Type B pancreatic cell (in vitro differentiated cells): ENCODE measurements at places on chromosomes 4 and X.

- H3K4me1 ChIP-seq, result no peaks in the 10 kb centered on the region
- DNase-seq, result no peak
- no peaks in the 10 kb centered on the region for H3K27me3 ChIP-seq
- no peak overlapping the region for H3K27ac ChIP-seq
These were observed 8.2 kb upstream of the YIPF6 start for GRCh38 chrX:68490644-68491043.

- H3K4me3 ChIP-seq, result no peak overlapping the region
- no peaks in the 10 kb centered on the region for H3K4me1 ChIP-seq
- no peak overlapping the region for H3K27ac ChIP-seq
- no peaks in the 10 kb centered on the region for H3K36me3 ChIP-seq
These were observed 332.6 kb downstream of the DTHD1 start for GRCh38 chr4:36614011-36614410.

DNA sequence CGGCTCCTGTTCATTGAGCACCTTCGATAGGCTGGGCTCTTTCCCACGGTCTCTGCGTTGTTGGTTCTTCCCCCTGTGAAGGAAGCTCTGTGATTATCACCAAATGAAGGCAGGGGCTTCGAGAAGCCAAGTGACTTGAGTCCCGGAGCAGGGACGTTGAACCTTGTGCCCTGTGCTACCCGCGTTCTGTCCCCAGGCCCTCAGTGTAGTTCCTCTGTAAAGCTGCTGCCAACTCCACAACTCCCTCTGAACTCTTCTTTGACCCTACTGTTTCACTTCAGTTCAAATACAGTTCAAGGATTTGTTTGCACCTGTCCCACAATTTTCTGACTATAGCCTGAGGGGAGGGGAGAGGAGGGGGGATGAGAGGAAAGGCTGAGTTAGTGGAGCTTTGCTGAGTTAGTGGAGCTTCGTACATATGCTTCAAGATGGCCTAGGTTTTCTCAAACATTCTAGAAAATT lies 635 bp upstream of the PHF8 start:
- H3K27ac ChIP-seq, result peak overlapping the region; percentile 99
- no peak for DNase-seq
- H3K4me3 ChIP-seq, result peak overlapping the region; percentile 97
- H3K27me3 ChIP-seq, result no peaks in the 10 kb centered on the region
- H3K36me3 ChIP-seq, result no peaks in the 10 kb centered on the region
- H3K4me1 ChIP-seq, result peaks cover 10% of the 10 kb centered on the region

DNA sequence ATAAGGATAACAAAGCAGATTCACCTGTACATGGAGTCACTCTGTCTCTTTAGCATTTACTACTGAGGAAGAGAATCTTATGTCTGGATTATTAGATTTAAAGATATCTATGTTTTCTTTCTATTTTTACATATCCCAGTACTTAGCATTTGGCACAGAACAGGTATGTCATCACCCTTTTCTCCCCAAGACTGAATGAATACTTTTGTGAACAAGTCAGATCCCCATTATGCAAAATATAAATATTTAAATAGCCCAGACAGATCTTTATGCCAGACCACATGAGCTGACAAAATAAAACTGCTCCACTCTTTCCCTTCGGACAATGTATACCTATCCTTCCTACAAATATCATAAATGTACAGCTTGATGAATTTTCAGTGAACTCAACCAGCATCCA lies 94.5 kb downstream of the CASK start:
- no peak overlapping the region for H3K27ac ChIP-seq
- H3K4me3 ChIP-seq, result no peak overlapping the region
- DNase-seq, result no peak
- peaks cover 8% of the 10 kb centered on the region for H3K36me3 ChIP-seq
- no peaks in the 10 kb centered on the region for H3K27me3 ChIP-seq

DNA sequence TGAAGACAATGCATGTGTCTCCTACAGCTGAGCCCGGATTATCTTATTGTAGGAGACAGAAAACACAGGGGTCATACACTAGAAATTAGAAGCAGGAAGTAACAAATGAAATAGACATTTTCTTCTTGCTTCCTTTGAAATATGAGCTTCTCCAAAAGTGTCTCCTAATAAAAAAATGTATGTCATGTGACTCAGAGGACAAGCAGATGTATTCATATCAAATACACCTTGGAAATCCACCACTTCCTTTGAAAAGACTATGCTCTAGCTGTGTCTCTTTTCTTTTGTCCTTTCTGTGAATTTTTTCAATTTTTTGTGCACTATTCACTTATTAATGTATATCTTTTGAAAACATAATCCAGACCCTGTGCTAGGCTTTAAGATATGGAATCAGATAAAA lies 1906.2 kb downstream of the C4orf33 start:
- H3K27me3 ChIP-seq, result no peaks in the 10 kb centered on the region
- H3K27ac ChIP-seq, result no peak overlapping the region

DNA sequence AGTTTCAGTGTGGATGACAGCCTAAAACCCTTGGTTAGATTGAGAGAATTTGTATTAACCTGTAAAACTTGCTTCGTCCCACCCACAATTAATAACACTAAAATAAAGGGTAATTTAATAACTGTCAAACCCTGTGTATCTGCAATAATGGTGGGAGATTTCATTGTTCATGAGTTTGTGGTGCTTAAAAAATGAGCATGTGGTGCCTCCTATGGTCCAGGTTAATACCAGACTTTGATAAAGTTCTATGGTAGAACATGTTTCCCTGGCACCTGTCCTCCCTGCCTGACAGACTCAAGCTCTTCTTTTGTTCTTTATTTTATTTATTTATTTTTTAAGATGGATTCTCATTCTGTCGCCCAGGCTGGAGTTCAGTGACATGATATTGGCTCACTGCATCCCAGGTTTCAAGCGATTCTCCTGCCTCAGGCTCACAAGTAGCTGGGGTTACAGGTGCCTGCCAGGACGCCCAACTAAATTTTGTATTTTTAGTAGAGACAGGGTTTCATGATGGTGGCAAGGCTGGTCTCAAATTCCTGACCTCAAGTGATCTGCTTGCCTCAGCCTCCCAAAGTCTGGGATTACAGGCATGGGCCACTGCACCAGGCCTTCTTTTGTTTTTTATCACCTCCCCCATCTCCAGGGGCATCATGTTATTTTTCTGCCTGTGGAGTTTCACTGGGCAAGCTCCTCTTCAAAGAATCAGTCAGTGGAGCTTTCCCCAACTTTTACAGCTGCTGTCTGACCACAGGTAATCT lies 289.2 kb downstream of the NR3C2 start:
- peaks cover 4% of the 10 kb centered on the region for H3K36me3 ChIP-seq
- no peaks in the 10 kb centered on the region for H3K27me3 ChIP-seq
- no peak for DNase-seq
- H3K4me3 ChIP-seq, result no peak overlapping the region
- H3K4me1 ChIP-seq, result no peaks in the 10 kb centered on the region
- H3K27ac ChIP-seq, result no peak overlapping the region

DNA sequence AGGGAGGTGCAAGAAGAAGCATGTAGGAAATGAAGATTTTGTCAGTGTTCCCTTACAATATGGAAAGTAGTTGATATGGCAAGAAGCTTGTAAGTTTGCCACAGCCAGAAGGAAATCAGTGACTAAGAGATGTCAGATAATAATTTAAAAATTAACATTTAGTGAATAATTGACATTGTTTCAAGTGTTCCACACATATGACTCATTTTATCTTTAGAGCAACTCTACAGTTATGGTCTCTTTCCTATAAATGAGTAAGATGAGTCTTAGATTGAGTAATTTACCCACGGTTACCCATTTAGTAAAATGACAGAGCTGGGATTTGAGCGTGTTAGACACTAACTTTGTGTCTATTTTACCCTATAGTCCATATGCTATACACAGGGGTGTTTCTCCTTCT lies 300.3 kb upstream of the IRS4 start:
- no peaks in the 10 kb centered on the region for H3K4me1 ChIP-seq
- no peak for DNase-seq
- no peak overlapping the region for H3K27ac ChIP-seq
- no peaks in the 10 kb centered on the region for H3K36me3 ChIP-seq
- H3K4me3 ChIP-seq, result no peak overlapping the region
- no peaks in the 10 kb centered on the region for H3K27me3 ChIP-seq

- no peaks in the 10 kb centered on the region for H3K27me3 ChIP-seq
- no peaks in the 10 kb centered on the region for H3K36me3 ChIP-seq
- H3K4me1 ChIP-seq, result no peaks in the 10 kb centered on the region
- no peak for DNase-seq
These were observed 78.8 kb upstream of the FAT4 start for GRCh38 chr4:125235971-125236370.

DNA sequence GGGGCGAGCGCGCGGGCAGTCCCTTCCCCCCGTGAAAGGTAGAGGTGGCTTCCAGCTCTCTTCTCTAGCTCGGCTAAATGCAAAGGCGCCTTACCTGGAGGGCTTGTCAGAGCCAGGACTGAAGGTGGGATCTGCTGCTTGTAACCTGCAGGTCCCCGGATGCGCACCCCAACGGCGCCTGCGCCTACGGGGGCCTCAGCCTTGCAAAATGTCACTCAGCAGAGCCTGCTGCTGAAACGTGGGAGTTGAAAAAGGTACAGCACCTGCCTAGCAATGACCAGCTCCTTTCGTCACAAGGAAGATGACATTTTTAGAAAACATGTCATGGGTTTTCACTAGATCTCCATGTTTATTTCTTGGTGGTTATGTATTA lies 583 bp downstream of the ABHD18 start:
- no peak for DNase-seq
- H3K4me1 ChIP-seq, result peaks cover 12% of the 10 kb centered on the region
- H3K27me3 ChIP-seq, result no peaks in the 10 kb centered on the region
- peaks cover 4% of the 10 kb centered on the region for H3K36me3 ChIP-seq

- no peaks in the 10 kb centered on the region for H3K36me3 ChIP-seq
- no peaks in the 10 kb centered on the region for H3K27me3 ChIP-seq
- peak within 1 kb of the TSS; percentile 33 for H3K27ac ChIP-seq
These were observed at the start of gene CDKL2 for GRCh38 chr4:75630174-75630936. TSS of gene CDKL2 (minus strand) at chr4:75630528. CDS start at chr4:75625988, 4,540 bp downstream.

DNA sequence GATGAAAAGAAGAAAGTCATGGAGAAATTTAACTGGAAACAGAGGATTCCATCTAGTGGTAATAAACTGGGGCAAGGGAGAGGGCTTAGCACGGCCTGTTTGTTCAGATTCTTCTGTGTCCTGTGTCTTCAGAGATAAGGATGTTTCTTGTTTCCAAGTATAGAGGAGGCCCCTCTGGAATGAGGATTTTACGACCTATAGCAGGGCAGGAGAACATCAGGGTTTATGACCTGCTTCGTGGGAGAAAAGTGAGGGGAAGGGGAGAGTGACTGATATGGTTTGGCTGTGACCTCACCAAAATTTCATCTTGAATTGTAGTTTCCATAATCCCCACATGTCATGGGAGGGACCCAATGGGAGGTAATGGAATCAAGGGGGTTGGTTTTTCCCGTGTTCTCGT lies 93.0 kb upstream of the LDB2 start:
- H3K4me1 ChIP-seq, result peaks cover 13% of the 10 kb centered on the region
- no peaks in the 10 kb centered on the region for H3K36me3 ChIP-seq
- H3K27ac ChIP-seq, result no peak overlapping the region
- peaks cover 2% of the 10 kb centered on the region for H3K27me3 ChIP-seq
- DNase-seq, result no peak

GRCh38 chr4:90648791-90649190 lies 521.6 kb downstream of the CCSER1 start:
- no peaks in the 10 kb centered on the region for H3K36me3 ChIP-seq
- no peak for DNase-seq
- H3K27ac ChIP-seq, result no peak overlapping the region
- no peaks in the 10 kb centered on the region for H3K27me3 ChIP-seq
- no peaks in the 10 kb centered on the region for H3K4me1 ChIP-seq

DNA sequence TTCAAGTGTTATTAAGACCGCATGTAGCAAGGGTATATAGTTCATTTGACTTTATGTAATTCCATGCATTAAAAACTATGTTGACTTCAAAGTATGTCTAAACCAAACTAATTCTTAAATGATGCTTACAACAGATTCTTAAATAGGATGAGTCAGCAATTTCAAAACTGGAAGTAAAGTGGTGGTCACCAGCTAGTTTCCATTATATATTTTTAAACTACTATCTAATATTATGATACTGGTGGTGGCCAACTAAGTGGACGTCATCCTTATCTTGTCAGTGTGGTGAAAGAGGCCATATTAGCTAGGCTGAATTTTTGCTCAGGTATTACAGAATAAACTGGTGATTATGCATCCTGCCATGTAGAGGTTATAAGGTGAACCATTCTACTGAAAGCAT lies 1.2 kb downstream of the IL15 start:
- H3K27me3 ChIP-seq, result peaks cover 66% of the 10 kb centered on the region
- no peak for DNase-seq
- H3K36me3 ChIP-seq, result no peaks in the 10 kb centered on the region
- H3K27ac ChIP-seq, result no peak overlapping the region
- no peaks in the 10 kb centered on the region for H3K4me1 ChIP-seq

DNA sequence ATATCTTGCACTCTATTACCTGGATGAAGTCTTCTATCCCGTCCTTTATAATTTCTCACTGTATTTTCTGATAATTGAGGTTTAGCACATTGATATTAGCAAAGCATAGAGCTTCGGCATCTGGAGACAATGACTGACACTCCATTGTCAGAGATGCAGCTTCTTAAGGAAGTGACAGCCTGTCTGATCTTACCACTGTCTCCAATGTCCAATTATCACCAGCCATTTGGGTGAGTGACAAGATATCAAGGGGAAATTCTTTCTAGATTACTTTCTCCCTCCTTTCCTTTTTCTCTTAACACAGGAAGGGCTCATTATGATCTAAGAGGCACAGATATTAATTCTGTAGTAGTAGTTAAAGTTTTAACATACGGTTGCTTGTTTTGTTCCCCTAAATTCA lies 86.4 kb downstream of the LDB2 start:
- no peak overlapping the region for H3K27ac ChIP-seq
- H3K27me3 ChIP-seq, result peaks cover 18% of the 10 kb centered on the region
- peaks cover 4% of the 10 kb centered on the region for H3K4me1 ChIP-seq
- no peak overlapping the region for H3K4me3 ChIP-seq
- no peak for DNase-seq

DNA sequence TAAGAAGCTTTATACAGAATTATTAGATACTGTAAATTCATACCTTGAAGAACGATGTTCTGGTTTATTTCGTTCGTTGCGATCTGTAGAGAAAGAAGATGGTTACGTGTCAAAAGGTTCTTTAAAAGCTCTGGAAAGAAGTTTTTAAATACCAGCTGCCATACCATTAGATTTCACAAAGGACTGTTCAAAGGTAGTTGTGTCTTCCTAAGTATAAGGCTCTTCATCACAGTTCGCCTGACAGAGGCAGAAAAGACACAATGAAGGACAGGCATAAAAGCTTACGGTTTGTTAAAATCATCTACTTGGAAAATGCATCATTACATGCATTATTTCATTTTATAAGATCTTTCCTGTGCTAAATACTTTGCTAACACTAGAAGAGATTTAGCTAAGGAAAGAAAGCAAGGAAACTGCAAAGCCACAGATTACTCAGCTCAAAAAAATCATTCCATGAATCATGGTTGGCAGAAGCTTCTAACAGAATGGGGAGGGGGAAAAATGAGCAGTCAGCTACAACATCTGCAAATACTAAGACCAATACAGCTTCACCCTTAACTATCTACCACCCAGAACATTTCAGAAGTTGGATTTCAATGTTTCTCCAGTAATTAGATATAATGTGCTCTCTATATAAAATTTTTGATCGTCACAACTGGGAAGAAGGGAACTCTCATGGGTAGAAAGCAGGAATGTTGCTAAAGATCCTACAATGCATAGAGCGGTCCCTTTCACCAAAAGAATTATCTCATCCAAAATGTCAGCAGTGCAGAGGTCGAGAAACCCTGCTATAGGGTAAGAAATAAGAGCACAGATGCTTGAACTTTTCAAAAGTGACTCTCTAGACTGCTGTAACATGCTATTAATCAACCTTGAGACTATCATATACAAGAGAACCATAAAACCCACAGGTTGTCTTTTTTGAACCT lies 50.7 kb upstream of the PRSS48 start:
- peaks cover 20% of the 10 kb centered on the region for H3K4me1 ChIP-seq
- H3K36me3 ChIP-seq, result no peaks in the 10 kb centered on the region
